NCI-H1417 (cell line): ENCODE measurements at places on chromosomes 1 and 21.

- DNase-seq = no peak
These were observed 163.6 kb upstream of the C1orf21 start for GRCh38 chr1:184223216-184223615.

- no peak for DNase-seq
These were observed 33.0 kb downstream of the URB1 start for GRCh38 chr21:32359719-32360260.

- no peak for DNase-seq
These were observed 32.0 kb downstream of the NTPCR start for GRCh38 chr1:232982238-232982944.

DNA sequence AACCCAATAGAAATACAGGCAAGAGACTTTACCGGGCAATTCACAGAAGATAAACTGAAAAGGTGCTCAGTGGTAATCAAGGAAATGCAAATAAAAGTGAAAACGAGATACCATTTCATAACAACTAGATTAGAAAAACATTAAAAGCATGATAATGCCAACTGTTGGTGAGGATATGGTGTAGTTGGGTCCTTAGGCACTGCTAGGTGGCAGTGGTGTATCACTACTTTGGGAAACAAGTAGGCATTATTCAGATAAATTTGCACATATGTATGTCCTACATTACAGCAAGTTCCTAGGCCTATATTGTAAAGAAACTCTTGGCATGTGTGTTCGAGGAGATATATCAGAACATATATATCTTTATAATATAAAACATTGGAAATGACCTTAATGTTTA lies 31.0 kb downstream of the AZIN2 start:
- DNase-seq = no peak

DNA sequence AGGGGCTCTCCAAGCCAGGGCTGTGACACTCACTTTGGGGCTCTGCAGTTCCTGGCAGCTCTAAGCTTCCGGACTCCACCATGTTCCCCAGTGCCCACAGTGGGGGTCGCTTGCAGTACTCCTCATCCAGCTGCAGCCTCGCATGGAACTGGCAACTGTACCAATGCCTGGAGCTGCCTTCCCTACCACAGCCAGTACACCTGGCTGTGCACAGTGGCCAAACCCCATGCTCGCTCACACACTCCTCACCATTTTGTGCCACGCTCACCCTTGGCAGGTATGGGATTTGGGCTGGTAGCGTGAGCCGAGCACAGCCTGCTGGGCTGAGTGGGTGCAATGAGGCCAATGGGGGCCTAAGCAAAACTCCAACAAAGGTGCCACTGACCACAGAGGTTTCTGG lies 1369.9 kb downstream of the KCNT2 start:
- no peak for DNase-seq
